ENCODE measurements at places on chromosomes 2 and 18.

GRCh38 chr2:69366-70344 is 23.4 kb upstream of the FAM110C start:
- DNase-seq: no peak

DNA sequence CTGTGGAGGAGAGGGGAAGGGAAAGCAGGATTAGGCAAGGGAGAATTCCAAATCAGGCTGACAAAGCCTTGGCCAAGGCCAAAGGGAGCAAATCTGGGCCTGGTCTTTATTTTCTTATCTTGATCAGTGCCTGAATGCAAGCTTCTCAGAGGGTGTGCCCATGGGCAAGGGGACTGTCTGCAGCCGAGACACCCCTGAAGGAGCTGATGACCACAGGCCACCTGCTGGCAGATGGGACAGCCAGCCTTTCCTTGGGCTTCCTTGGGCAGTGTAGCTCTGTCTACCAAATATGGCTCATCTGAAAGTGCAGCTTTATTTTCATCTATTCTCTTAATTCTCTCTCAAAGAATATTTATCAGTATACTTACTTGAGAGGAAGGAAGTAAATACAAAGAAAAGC is 117.0 kb downstream of the PKP4 start:
- DNase-seq: no peak

- peak; percentile 11 for DNase-seq
Measured at GRCh38 chr18:3972291-3972930, 482.7 kb downstream of the DLGAP1 start.

GRCh38 chr2:75186821-75187220 is 12.5 kb downstream of the TACR1 start:
- no peak for DNase-seq

GRCh38 chr18:63465059-63465458 is 11.7 kb upstream of the SERPINB5 start:
- no peak for DNase-seq

Data from foreskin fibroblast (primary cell).